ENCODE measurements at places on chromosomes 4 and X.

- no peaks in the 10 kb centered on the region for H3K27me3 ChIP-seq
- DNase-seq, result no peak
- H3K36me3 ChIP-seq, result no peaks in the 10 kb centered on the region
Measured at GRCh38 chr4:68378226-68378625, 28.3 kb upstream of the YTHDC1 start.

DNA sequence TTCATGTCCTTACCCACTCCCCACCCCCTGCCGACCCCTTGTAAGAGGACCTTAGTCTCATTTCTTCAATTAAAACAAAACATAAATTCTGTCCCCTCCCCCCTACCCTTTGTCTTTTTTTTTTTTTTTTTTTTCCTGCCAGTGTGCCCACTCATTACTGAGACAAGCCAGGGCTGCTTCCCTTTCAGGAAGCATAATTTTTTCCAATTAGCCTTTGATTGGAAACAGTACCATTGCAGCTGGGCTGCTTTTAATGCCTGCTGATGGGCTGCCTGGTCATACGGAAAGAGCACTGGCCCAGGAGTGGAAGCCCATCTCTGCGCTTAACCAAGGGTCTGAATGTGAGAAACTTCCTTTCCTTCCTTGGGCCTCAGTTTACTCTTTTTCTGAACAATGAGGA is 18.6 kb upstream of the CAPN6 start:
- H3K27ac ChIP-seq, result no peak overlapping the region
- H3K36me3 ChIP-seq, result no peaks in the 10 kb centered on the region
- no peak overlapping the region for H3K4me3 ChIP-seq
- H3K27me3 ChIP-seq, result no peaks in the 10 kb centered on the region

DNA sequence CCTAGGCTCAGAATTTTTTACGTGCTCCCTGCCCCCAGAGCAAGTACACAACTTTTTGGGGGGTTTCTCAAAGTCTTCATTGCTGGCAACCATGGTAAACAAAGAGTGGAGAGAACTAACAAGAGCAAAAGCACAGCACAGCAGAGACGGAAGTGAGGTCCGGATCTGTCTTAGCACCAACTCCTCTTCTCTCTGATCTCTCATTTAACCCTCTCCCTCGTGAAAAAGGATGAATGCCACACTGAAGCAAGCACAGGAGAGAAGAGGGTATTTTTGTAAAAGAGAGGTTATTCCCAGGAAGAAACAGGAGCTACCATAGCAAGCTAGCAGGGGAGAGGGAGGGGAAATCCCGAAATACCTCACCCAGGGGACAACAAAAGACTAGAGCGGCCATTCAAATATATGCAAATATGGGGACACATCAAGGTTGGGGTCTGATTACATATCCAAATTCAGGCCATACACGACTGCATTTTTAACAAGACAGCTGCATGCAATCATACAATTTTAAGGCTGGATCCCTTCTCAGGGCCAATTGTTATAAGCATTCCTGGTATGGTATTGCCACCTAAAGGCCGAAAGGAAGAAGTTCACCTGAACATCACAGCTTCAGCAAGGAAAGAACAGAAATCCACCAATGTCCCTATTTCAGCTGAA is 46.6 kb downstream of the CD40LG start:
- no peaks in the 10 kb centered on the region for H3K36me3 ChIP-seq
- H3K27ac ChIP-seq, result no peak overlapping the region
- no peaks in the 10 kb centered on the region for H3K4me1 ChIP-seq
- DNase-seq, result peak; percentile 16

DNA sequence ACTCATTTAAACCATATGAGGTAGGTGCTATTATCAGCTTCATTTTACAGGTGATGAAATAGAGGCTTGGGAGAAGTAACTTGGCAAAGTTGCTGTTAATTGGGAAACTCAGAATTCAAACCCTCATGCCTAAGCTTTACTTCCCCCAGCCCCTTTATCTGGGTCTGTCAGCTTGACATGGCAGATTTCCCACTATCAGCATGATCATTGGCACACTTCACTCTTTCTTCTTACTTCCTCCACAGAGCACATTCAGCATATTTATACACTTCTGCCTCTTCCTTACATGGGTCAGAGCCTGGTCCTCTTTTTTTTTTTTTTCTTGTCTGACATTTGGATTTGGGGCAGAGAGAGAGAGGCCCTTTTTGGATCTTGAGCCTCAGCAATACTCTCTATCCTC is 56.5 kb upstream of the ARX start:
- no peak overlapping the region for H3K4me3 ChIP-seq
- no peaks in the 10 kb centered on the region for H3K4me1 ChIP-seq
- H3K27me3 ChIP-seq, result no peaks in the 10 kb centered on the region
- no peak for DNase-seq

DNA sequence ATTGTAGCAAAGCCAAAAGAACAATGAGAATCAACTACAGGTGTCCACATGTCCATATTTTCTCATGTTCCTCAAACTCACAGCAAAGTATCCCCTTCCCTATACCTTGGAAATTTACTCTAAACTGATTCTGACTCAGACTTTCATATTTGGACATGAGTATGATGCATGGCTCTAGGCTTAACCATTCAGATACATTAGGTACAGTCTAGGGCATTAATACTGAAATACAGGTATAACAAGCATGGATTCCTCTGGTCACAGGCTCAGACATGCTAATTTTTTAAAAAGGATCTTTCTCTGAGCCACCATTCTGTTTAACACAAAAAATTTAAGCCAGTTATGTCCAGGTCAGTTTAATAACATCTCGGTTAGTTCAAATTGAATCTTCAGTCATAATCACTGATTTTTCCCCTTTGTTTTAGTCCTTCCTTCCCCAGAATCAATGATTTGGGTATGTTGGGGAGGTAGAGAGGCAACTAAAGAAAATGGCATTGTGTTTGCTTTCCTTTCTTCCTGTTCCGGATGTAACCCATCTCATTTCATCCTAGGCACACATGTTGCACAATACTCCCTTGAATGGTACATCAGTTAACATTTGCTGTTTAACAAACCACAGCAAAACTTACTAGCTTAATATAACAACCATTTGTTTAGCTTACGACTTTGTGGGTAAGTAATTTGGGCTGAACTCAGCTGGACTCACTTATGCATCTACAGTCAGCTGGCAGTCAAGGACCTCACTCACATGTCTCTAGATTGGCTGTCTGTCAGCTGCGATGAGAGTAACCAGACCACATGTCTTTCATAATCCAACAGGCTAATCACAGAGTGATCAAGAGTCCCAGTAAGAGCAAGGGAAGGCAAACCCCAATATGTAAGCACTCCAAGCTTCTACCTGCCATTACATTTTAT is 75.3 kb upstream of the GRIA3 start:
- H3K4me3 ChIP-seq, result no peak overlapping the region
- H3K36me3 ChIP-seq, result no peaks in the 10 kb centered on the region
- DNase-seq, result no peak
- no peaks in the 10 kb centered on the region for H3K4me1 ChIP-seq

DNA sequence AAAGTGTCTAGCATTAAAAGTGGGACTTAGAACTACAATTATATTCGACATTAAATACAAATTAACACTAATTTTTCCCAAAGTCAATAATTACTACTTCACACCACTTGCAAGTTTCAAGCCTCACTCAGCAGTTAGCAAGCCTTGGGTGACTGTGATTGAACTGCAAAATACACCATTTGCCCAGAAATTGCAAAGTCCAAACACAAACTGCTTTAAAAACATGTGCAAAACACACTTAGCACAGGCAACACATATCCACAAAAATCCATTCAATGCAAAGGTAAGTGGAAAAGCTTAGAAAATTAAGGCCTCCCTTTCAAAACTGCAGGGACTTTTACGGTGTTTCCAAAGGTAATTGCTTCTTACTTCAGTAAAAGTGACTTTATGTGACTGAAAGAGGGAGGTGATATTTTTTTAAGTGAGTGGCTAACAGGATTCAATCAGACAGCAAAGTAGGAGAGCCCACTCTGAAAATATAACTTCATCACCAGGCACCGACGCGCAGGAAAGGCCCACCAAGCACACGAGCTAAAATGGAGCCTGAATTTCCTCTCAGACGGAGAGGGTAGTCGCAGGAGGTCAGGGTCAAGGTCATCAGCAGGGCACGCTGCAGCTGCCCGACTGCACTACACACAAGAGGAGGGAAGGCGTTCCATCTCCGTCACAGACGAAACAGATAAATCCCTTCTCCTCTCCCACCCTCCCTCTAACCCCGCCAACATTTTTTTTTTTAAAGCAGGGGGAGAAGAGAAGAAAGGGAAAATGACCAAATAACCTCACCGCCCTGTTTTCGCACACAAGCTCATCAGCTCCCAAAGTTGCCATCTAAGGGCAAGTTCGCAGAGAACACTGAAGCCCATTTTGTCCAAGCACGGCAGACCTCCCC is 3.1 kb downstream of the ZNF827 start:
- no peaks in the 10 kb centered on the region for H3K36me3 ChIP-seq
- H3K4me1 ChIP-seq, result peaks cover 15% of the 10 kb centered on the region
- H3K4me3 ChIP-seq, result peak overlapping the region; percentile 79
- DNase-seq, result peak; percentile 34

- no peak overlapping the region for H3K4me3 ChIP-seq
- no peaks in the 10 kb centered on the region for H3K36me3 ChIP-seq
- H3K27ac ChIP-seq, result no peak overlapping the region
- no peaks in the 10 kb centered on the region for H3K27me3 ChIP-seq
- H3K4me1 ChIP-seq, result no peaks in the 10 kb centered on the region
- DNase-seq, result no peak
Measured at GRCh38 chrX:9130031-9130430, 96.1 kb upstream of the FAM9B start.

DNA sequence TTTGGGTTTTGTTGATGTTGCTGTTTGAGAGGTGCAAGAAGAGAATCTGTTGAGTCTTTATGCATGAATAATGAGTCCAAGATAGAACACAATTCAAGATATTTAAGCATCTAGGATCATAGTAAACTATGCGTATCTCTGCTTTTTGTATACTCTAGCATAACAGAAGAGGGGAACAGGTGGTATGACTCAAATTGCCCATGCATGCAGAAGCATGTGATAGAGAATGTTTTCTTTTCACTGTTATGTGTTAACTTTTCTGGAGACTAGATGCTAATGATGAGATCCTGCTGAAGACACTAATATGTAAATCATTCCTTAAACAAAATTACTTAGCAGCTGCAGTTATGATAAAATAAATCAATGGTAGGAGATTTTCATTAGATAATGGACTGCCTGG is 165.3 kb upstream of the FTHL17 start:
- no peak overlapping the region for H3K27ac ChIP-seq
- H3K4me3 ChIP-seq, result no peak overlapping the region
- DNase-seq, result no peak

GRCh38 chrX:129781134-129781672 is 1.5 kb downstream of the SASH3 start:
- H3K27me3 ChIP-seq, result no peaks in the 10 kb centered on the region
- peaks cover 14% of the 10 kb centered on the region for H3K4me1 ChIP-seq
- no peaks in the 10 kb centered on the region for H3K36me3 ChIP-seq
- no peak overlapping the region for H3K27ac ChIP-seq

- H3K27ac ChIP-seq, result no peak overlapping the region
- DNase-seq, result no peak
- H3K27me3 ChIP-seq, result no peaks in the 10 kb centered on the region
Measured at GRCh38 chr4:172124656-172125308, 311.6 kb downstream of the GALNTL6 start.

GRCh38 chrX:46333550-46333949 is 211.7 kb downstream of the ZNF674 start:
- H3K4me1 ChIP-seq, result no peaks in the 10 kb centered on the region
- no peak for DNase-seq
- H3K27ac ChIP-seq, result no peak overlapping the region
- H3K27me3 ChIP-seq, result no peaks in the 10 kb centered on the region
- no peak overlapping the region for H3K4me3 ChIP-seq

DNA sequence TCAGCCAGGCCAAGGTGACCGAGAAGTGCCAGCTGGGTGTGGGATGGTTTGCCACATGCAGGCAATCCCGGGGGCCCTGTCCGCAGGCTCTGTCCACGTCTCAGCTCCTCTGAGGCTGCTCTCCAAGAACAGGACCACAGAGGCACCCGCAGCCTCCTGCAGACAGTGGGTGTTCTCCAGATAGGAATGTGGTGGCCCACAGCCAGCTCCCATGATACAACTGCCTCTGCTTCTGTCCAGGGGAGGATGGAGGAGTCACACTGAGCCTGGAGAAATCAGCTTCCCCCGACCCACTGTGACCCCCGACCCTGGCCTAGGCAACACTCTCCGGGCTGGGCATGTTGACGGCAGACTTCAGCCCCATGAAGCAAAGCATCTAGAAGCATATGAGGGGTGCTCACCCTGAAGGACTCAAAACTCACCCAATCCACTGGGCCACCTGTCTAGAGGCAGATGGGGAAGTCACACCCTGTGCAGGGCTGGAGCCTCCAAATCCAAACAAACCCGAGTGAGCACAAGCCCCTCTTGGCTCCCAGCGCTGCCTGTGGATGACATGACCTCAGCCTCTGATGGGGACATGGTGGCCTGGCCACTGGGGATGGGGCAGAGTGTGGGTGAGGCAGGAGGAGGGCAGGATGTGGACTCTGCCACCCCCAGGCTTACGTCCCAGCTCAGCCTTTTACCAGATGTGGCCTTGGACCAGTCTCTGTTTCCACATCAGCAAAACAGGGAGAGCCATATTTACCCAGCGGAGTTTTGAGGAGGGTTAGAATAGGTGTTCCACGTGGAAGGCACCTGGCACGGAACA is 102.3 kb downstream of the PSAPL1 start:
- no peaks in the 10 kb centered on the region for H3K4me1 ChIP-seq
- H3K4me3 ChIP-seq, result no peak overlapping the region
- no peaks in the 10 kb centered on the region for H3K36me3 ChIP-seq
- H3K27me3 ChIP-seq, result no peaks in the 10 kb centered on the region
- H3K27ac ChIP-seq, result no peak overlapping the region

DNA sequence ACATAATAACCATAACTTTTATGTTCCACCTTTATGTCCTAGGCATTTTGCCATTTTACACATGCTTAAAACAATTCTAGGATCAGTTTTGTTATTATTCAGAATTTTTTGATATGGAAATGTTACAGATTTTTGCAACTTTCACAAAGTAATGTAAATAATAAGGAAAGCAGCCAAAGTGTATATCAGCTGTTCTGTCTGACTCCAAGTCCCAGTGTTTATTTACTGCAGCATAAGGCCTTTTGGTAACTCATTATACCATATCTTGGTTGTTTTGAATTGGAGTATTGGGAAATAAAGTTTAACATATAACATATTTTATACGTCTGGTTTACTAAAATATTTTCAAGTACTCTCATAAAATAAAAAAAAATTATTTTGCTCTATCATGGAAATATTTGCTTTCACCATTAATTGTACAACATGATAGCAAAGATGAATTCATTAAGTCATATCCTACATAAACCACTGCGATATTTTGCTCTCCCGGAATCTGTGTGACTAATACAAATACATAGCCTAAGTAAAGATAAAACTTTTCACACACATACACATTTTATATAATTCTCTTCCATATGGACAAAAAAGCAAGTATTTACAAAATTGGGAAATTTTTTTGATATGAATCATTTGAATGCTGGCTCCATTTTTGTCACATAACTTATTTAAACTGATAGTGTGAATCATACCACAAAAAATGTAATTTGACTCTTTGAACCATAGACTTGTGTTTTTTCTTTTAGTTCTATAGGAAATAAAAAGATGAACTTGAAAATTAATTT is 399.0 kb downstream of the PABPC4L start:
- no peaks in the 10 kb centered on the region for H3K27me3 ChIP-seq
- no peak overlapping the region for H3K4me3 ChIP-seq
- no peaks in the 10 kb centered on the region for H3K36me3 ChIP-seq
- no peaks in the 10 kb centered on the region for H3K4me1 ChIP-seq
- H3K27ac ChIP-seq, result no peak overlapping the region

Data from large intestine (tissue), 12 donors.